ENCODE measurements at places on chromosomes 7 and 10.

DNA sequence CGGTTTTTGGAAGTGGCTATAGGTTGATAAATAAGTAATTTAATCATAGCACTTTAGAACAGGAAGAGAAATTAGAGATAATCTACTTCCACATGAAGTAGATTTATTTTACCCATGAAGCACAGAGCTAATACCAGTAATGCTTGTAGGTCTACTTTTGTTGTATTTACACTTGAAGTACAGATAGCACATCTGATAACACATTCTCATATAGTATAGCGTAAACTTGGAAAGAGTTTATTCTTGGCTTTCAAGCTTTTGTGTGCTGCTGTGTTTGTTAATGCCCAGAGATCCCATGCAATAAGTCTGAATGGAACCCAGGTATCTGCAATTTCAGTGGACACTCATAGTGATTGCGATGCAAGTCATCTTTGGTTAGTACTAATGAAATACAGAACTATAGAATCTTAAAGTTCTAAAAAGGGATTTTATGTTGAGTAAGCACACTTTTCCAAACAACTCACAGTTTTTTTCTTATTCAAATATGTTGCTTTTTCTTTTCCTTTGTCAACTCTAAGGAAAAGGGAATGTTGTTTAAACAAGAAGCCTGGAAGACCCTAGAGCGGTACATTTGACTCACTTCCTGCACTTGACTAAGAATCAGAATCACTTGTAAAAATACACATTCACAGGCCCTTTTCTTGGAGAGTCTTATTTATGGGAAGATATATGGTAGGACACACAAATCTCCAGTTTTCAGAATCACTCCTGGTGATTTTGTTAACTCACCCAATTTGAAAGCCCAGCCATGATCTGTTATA is 105.8 kb downstream of the GNAI1 start:
- DNase-seq, result no peak

DNA sequence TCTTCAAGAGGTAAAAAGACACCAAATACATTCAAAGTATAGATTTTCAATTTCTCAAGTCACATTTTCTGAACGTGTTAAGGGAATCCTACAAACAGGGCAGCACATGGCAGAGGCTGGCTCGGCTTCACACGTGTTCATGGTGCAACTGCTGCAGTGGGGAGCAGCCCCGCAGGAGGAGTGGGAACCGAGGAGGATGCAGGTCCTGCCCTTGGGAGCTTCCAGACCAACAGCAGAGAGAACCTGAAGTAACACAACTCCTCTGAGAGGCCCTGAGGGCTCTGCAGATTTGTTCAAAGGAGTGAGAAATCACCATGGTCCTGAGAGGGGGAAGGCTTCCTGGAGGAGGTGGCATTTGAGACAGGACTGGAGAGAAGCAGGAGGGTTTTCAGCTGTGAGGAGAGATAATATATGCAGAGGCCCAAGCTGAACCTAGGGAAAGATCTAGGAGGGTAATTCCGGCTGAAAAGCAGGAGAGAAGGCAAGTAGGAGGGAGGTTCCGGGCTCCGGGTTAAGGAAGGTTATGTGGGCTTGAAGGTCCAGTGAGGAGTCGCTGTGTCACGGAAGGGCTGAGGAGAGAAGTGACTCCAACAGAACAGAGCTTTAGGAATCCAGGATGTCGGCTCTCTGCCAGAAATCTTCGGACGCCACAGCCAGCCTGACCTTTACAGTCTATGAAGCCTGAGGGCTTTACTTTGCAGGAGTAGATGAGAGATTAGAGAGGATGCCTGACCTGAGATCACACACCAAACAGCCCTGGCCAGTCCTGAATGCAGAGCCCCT is 77.5 kb downstream of the GPR26 start:
- DNase-seq, result no peak

DNA sequence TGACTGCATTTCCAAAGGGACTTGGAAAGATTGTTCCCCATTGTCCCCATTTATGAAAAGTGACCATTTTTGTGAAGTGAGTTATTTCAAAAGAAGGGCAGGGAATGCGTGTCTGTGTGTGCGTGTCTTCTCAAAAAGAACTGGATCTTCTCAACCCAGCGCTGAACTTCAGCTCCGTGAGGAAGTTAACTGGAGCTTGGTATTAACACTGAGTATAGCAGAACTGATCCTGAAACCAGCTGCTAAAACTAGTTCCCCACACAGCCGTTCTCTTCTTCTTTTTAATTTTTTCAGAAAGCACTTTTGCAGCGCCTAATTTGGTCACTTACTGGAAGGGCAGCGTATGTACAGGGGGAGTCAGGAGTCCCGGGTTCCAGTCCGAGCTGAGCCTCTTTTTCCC is 45.8 kb upstream of the PLEKHA1 start:
- DNase-seq, result no peak

DNA sequence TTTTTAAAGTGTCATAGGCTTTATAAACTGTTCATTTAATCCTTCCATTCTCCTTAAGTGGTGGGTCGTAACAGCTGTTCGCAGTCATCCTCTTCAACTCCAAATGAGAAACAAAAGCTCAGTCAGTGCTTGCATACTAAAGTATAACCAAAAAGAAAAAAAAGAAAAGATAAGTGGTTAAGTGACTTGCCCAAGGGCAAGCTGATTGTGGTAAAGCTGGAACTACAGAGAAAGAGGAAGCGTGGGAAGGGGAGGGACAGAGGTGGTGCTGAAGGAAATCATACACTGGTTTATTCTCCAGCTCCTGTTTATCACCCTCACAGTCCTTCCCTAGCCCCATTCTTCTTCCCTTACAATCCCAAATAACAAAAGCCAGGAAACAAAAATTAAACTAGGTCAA is 29.6 kb downstream of the IDE start:
- DNase-seq, result no peak

- no peak for DNase-seq
These were observed 120.4 kb downstream of the EPDR1 start for GRCh38 chr7:38040831-38041230.

GRCh38 chr7:136079478-136079892 is 102.3 kb upstream of the MTPN start:
- DNase-seq, result no peak

DNA sequence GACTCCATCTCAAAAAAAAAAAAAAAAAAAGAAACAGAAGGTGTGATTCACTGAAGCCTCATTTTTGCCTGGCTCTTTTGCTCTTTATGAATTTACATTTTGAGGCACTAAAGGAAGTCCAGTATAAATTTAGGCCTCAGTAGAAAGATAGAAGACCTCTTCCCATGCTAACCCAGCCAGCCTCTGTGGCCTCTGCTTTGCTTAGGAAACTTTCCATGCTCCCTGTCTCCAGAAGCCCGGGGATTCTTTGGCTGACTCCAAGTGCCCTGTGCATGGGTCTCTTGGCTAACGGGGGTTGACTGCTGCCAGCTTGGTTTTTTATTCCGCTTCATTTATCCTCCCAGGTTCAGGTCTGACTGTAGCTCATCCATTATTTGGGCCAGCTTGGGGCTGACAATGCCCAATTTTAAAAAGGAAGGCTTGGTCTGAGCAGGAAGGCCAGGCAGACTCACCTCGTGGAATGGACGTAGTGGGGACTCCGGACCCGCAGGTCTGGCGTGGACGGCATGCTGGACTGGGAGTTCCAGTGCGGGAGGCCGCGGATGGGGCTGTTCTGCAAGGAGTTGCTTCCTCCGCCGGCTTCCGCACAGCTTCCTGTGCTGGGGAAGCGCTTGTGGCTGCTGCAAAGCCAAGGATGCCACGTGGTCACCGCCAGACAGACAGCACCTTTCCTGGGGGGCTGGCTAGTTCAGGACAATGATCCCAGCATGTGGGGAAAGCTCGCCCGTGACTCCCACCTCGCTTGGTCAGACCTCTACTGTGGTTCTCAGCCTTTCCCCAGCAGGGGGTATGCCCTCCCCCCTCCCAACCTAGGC is 72.3 kb downstream of the PRPF18 start:
- peak; percentile 49 for DNase-seq

DNA sequence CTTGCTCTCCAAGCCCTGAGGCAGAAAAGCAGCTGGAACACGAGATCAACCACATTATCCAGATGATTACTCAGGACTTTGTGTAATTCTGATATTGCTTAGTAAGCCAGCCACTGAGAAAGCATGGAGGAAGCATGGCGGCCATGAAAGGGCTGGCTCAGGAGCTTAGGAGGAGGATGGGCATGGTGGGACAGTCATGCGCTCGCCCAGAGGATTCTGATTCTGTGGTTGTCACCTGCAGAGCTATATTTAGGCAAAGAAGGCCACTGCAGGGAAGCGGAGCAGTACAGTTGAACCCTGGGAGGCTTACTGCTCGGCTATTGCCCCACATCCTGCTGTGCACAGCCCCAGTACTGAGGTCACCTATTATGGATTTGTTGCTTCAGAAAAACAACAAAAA is 128.8 kb upstream of the DNAJB12 start:
- DNase-seq, result no peak

DNA sequence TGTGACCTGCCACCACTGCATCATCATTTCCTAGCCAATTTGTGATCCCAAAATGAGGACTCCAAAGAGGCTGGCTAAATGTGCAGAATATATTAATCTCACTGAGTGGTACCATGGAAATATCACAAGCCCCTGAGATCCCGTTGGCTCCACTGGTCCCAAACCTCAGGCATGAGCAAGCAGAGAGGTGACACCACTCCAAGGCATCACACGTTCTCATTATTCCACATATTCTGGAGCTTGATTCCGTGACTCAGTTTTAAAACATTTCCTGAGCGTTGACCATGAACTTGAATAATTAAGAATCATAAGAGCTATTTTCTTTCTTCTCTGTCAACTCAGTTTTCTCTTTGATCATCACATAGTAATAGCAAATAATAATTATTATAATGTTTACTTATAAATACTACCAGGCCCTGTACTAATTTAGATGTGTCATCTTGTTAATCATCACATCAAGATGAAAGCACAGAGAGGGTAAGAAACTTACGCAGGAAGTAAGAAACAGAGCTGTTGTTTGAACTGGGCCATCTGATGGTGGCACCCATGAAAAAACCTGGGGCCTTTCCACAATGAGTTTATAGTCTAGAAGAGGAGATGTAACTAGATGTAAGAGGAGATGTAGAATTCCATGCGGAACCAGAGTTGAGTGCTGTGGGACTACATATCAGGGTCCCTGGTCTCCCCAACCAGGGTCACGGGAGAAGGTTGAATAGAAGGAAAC is 3.5 kb downstream of the APBB1IP start:
- no peak for DNase-seq

- no peak for DNase-seq
These were observed 114.0 kb downstream of the GRID1 start for GRCh38 chr10:86252556-86252955.

DNA sequence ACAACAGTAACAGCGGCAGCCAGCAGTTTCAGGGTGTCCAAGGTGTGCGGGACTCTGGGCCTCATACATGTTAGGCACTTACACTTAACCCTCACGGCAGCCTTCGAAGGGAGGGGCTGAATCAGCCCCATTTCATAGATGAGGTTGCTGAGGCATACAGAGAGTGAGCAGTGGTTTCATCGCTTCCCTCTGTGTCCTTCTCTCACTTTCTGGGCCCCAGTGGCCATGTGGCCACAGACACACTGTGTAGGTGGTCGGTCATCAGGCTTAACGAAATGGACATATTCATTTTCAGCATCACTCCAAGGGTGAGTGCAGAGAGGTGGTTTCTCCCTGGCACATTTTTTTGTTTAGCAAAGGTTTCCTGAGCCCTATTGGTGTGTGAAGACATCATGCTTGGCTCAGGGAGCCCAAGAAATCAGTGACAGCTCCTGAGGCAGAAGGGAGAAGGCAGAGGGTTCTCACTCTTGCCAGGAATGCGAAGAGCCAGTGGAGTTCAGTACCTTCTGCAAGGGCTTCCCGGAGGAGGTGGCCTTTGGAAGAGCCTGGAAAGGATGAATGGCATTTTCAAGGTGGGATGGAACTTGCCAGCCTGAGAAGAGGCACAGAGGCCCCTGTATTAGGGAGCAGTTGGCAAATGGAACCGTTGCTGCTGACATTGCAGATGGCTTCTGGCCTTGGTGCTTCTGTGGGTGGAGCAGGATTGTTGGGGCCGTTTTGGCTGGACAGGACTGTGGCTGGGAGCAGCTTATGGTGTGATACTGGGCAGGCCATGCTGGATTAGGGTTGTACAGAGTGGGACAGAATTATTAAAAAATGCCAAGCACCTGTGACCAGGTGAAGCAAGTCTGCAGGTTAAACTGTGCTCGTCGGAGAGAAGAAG is 61.7 kb upstream of the PPIF start:
- no peak for DNase-seq

DNA sequence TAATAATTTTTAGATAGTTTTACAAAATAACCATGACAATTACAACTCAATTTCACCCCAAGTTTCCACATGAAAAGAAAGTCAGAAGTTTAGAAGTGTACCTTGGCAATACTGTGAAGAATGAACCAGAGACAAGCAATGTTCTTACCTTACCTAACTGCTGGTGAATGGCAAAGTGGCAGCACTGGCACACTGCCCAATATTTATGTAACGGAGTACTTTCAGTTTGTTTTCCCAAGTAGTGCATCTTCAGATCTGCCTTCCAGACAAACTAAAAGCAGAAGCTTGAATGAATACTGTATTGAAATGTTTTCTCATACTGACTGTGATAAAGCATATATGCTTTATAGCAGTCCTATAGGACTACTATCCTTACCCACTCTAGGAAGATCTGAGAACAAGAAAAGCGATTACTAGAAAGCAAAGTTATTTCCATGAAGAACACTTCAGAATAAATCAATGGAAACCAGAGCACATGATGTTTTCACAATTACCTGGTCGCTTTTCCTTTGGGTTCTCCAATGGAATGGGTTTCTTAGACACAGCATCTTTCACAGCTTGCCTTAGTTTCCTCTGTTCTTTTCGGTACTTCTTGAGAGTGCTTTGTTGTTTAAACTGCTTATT is 1.5 kb downstream of the NOC3L start:
- DNase-seq, result no peak

DNA sequence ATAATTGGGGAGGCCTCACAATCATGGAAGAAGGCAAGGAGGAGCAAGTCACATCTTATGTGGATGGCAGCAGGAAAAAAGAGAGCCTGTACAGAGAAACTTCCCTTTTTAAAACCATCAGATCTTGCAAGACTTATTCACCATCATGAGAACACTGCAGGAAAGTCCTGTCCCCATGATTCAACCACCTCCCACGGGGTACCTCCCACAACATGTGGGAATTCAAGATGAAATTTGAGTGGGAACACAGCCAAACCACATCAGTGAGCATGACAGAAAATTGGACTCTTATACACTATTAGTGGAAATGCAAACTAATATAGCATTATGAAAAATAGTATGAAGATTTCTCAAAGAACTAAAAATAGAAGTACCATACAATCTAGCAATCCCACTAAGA is 271.2 kb downstream of the MAGI2 start:
- DNase-seq, result no peak

Measured in substantia nigra (tissue), 51 donors.